ENCODE measurements at places on chromosomes 5 and 9.

- DNase-seq = no peak
Observed at GRCh38 chr5:96195123-96195522, 233.5 kb upstream of the ELL2 start.

GRCh38 chr9:87479801-87480201, 17.9 kb upstream of the DAPK1 start:
- DNase-seq = peak; percentile 94

GRCh38 chr9:109861499-109861898, 81.5 kb downstream of the PALM2AKAP2 start:
- no peak for DNase-seq

DNA sequence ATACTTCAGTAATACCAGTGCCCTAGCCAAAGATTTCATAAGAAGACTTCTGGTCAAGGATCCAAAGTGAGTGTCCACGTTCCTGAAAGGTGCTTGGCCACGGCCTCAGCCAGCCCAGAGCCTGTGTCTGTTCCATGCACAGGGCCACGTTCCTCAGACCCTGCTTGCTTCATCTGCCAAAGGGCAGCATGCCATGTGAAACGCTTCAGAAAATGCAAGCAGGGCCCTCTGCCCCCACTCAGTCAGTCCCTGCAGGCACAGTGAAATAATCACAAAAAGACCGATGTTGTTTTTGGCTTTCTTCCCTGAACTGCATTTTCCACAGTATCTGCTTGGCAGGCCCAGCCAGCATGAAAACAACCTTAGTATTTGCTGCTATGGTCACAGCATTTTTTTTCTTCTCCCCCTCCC, 85.5 kb upstream of the CTSL start:
- DNase-seq = no peak

DNA sequence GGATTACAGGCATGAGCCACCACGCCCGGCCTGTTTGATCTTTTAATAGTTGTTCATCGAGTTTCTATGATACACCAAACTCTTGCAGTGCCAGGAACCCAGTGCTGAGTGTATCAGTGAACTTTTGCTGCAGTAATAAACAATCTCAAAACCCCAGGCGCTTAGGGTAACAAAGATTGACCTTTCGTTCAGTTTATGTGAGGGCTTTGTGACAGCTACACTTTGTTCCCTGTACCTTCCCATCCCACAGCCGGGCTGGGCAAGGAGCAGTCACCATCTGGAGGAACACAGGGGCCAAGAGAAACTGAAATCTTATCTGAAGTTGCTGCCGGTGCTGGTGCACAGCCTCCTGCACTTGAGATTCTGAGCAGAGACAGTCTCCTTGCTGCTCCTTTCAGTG, 17.2 kb upstream of the WNK2 start:
- no peak for DNase-seq

GRCh38 chr5:45385321-45386058, 310.7 kb downstream of the HCN1 start:
- no peak for DNase-seq

GRCh38 chr9:96646081-96646991, 8.8 kb downstream of the PRXL2C start:
- no peak for DNase-seq

GRCh38 chr5:150320044-150320613, 17.4 kb upstream of the ARSI start:
- DNase-seq = no peak

DNA sequence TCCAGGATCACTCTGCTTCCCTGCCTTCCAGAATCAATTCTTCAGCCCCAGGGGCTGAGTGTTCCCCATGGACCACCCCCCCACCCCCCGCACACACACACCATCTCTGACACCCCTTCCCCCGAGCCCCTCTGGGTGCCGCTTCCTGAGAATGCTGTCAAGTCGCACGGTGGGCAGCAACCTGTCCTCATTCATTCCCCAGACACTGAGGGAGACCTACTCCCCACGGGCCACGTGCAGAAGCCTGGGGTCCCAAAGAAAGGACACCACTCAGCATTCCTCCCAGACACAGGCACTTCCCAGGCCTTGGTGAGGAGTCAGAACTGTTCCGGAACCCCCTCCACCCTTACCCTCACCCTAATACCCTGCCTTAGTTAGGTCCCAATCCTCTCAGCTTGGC, 12.8 kb downstream of the CPLX2 start:
- no peak for DNase-seq

DNA sequence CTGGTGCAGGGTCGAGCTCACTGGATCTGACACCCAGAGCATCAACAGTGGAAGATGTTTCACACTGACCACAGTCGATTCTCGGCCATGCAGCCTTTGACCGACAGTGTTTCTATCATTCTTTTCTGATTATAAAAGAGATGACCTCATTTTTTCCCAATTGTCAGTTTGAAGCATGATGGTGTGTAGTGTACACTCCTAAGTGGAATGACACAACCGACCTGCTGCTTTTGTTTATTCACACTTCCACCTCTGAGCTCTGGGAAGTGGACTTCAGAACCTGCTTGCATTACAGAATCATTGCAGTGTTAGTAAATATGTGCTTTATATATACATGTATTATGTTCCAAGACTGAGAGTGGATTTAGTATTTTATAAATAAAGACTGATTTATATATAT, 128.6 kb downstream of the IRX2 start:
- no peak for DNase-seq

DNA sequence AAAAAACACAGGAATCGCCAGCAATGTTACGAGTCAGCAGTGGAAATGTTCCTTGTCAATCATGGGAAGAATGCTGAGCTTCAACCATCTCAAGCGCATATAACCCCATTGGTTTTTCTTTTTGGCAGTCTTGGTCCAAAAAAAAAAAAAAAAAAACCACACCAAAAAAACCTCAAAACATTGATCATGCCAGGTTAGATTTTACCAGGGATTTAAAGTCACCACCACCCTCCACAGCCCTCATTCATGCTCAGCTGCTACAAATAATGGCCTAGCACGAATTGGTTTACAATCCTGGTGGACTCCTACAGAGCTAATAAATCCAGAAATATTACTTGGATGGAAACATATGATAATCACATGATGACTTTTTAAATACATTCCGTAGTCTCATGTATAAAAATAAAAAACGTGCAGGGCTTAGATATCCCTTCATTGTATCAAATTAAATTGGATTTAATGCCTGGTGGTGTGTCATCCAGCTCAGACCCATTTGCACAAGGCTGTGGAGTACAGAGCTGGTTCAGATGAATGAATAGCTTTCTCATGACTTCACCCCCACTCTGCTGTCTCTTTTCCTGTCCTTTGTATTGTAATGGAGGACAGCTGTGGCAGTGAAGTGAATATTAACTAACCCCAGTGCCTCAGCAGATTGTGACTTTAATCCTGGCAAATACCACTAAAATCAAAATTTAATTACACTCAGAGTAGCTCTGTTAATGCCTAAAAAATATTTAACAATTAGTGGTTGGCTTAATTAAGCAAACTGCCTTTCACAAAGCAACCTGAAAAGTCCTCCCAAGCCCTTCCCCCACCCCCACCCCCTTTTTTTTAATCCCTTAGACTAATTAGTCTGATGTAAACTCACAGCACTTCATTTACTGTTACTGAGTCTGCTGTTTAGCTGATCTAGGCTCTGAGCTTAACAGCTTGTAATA, 626.5 kb upstream of the ZNF608 start:
- no peak for DNase-seq

DNA sequence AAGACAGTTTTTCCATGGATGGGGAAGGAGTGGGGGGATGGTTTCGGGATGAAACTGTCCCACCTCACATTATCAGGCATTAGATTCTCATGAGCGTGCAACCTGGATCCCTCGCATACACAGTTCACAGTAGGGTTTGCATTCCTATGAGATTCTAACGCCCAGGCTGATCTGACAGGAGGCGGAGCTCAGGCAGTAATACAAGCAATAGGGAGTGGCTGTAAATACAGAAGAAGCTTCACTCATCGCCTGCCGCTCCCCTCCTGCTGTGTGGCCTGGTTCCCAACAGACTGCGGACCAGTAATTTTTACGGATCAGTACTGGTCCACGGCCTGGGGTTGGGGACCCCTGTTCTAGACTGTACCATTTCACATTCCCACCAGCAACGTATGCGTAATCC, 68.3 kb upstream of the OTULINL start:
- DNase-seq = no peak

DNA sequence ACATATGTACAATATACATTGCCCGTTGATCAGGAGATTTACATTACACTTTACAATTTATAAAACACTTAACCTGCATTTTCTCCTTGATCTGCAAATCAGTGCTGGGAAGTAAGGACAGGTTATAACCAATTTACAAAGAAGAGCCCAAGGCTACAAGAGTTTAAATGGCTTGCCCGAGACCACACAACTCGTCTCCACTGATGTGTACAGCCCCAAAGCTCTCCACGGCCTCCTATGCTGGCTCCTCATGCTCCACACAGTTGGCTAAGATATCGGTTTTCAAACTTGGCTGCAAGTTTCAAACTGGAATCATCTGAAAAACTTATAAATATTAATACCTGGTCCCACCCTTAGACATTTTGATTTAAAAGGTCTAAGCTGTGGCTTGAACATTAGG, 10.3 kb downstream of the ACTL7B start:
- DNase-seq = no peak

- DNase-seq = no peak
Observed at GRCh38 chr9:84841931-84842330, 172.4 kb downstream of the NTRK2 start.

DNA sequence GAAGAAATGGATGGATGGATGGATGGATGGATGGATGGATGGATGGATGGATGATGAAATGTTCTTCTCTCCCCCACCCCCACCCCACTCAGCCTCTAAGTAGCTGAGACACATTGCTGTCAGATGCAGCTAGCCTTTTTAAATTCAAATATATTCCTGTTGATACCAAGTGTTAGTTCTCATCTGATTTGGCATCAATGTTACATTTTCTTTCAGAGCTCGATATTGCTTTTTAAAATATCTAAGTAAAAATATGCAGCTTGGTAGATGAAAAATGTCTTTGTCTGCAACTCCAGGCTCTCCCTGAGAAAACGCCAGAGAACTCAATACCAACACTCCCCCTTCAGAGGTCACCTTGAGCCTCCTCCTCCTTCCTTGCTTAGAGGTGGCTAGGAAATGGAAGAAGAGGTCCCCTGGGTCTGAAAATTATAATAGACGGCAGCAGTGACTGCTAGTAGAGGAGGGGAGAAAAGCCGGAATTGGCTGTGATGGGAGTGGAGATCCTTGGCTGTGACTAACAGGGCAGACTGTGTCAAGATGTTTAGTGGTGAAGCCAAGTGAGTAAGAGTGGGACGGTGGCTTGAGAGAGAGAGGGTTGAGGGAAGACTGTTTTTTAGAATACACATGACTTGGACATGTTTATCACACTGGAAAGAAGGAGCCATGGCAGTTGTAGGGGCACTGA, 156.0 kb downstream of the ZNF462 start:
- no peak for DNase-seq

DNA sequence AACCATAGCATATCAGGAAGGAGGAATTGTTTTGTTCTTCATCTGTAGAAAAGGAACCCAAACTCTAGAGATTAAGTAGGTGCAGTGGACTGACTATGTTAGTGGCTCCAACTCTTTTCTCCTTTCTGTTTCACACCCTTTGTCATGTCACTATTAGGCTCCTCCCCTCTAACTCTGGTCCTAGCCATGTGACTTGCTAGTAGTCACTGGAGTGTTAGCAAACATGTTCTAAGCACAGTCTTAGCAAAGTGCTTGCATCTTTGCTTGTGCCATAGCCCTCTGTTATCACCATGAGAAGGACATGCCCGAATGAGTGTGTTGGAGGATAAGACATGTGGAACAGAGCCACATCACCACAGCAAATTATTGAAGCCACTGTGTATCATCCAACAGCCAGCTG, 55.4 kb upstream of the PPP3R2 start:
- no peak for DNase-seq

DNA sequence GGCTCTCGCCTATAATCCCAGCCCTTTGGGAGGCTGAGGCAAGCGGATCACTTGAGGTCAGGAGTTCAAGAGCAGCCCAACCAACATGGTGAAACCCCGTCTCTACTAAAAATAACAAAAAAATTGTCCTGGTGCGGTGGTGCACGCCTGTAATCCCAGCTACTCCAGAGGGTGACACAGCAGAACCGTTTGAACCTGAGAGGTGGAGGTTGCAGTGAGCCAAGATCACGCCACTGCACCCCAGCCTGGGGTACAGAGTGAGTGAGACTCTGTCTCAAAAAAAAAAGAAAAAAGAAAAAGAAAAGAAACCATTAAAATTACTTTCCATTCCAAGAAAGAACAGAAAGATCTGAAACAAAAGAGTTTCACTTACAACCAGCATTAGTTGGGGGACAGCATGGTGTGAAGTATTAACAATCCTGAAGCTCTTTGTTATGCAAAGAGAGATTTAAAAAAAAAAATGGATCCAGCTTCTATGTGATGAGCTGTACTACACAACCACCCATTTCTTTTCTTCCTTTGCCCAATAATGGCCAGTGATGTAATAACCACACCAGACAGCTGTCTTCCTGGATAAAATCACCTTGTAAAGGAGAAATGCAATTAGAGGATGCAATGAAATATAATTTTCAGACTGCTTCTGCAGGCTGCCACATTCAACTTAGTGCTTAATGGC, 76.9 kb downstream of the MED27 start:
- no peak for DNase-seq

GRCh38 chr5:133510634-133511262, 101.6 kb downstream of the FSTL4 start:
- no peak for DNase-seq

- DNase-seq = no peak
Observed at GRCh38 chr5:34530637-34531036, 125.5 kb upstream of the RAI14 start.

- DNase-seq = no peak
Observed at GRCh38 chr9:138013273-138013672, 135.7 kb downstream of the CACNA1B start.

- DNase-seq = no peak
Observed at GRCh38 chr5:37735649-37736347, 104.0 kb downstream of the GDNF start.

GRCh38 chr5:124060011-124060410, 548.0 kb downstream of the CSNK1G3 start:
- DNase-seq = no peak

DNA sequence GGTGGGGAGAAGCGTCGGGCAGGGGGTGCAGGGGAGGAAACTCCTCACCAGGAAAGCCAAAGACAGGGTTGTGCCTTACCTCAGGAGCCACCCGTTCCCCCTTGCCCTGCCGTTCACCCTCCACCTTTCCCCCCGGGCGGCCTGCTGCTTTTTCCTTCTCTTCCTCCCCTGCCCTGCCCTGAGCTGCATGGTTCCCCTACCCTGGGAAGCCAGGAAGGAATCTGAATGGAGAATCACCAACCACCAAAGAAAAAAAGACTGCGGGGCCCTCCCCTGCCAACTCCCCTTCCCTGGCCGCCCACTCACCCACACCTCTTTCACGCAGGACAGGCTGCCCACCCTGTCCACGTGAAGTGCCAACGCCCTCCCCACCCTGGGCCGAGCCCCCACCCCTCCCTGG, 820 bp upstream of the NFX1 start:
- no peak for DNase-seq

DNA sequence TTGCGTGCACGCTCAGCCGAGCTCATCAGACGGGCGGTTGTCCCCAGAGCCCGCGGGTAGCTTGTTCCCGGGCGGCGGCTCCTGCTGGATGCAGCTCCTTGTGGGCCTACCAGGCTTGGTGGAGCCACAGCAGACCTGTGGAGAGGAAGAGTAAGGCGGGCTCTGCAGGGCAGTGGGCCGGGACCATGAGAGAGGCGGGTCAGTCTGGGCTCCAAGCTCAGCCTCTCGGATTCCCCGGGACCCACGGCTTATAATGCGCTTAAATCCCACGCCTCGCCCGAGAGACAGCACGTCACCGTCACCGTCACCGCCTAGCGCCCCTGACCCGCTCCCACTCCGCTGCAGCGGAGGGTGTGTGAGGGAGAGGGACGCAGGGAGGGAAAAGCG, 1.9 kb upstream of the ANKRD18A start:
- no peak for DNase-seq
